HuH-7 (cell line): ENCODE measurements at places on chromosomes 5 and 9.

DNA sequence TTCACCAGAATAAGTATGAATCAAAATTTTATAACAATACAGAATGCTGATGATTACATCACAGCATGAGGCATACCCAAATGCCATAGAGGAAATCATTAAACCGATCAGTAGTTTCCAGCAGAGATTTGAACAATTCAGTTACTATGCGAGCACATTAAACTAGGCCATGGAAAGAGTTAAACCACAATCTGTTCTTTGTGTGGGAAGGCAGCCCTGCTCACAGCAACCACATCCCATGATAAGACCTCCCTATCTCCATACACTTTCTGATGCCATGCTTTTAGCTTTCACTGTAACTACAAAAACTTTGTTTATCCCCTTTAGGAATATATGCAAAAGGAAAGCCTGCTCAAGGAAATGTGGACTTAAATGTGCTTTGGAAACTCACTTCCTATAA, 4.5 kb downstream of the NFIB start:
- no peak for DNase-seq

DNA sequence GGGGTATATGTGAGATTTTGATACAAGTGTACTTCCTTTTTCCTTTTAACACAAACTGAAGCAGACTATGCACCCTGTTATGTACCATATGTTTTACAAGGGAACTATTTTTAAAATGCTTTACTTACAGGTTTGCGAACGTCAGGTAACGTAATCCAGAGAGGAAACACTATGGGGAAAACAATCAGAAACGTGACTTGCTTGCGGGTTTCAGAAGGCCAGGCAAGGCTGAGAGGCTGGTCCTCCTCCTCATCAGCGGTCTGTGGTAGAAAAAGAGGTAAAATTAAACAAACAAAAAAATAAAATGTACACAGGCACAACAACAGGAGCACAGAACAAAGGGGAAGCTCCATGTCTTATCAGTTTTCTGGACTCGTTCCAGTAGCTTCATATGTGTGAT, 141.2 kb downstream of the ACER2 start:
- no peak for DNase-seq

DNA sequence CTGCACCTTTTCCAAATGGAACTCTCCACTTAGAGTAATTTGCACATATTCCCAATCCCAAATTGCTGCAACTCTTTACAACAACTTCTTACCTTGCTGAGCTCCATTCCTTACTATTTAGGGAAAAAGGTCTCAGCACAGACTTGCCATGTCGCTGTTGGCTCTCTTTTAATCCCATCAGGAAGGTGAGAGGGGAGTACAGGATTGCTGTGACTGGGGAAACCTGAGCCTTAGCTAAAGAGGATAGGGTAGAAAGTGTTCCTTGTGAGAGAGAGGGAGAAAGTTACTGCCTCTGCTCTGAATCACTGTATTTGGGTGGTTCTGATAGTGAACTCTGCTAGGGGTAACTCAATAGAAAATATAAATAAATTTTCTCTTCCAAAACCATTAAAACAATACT, 43.7 kb upstream of the GABRA1 start:
- DNase-seq = no peak

DNA sequence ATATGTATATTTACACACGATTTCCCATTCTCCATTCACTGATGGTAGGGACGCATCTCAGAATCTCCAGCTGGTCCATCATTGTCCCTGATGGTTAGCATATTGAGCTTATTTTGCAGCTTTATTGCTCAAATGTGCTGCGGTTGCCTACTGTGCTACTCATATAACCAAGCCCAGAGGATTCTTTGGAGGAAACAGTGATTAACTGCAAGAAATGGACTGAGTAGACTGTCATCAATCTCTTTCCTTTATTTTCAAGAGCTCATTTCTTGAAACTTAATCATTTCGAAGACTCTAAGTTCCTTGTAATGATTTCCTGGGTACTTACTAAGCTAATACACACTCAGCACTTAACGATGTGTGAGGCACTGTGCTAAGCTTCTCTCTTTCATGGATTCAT, 119.0 kb downstream of the MAT2B start:
- DNase-seq = no peak

- no peak for DNase-seq
Observed at GRCh38 chr5:180049185-180049548, 22.4 kb downstream of the RNF130 start.

- DNase-seq = no peak
Observed at GRCh38 chr9:100277166-100277979, 75.4 kb downstream of the TEX10 start.

GRCh38 chr9:98333703-98334582, 78.5 kb upstream of the TBC1D2 start:
- no peak for DNase-seq

DNA sequence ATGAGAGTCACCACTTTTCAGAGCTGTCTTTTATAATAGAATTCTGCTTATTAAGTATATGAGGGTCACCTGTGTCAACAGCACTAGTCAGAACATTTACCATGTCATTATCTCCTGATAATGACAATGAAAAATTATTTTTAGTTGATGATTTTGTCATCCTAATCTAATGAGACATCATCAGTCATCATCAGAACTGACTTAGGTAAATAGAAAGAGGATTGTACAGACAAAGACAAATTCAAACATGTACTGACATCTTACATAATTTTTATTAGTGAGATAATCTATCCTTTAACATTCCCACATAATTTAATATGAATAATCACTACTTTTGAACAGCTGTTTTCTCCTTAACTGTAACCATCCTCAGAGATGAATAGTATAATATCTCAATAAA, 22.6 kb downstream of the CDH9 start:
- DNase-seq = no peak

GRCh38 chr5:1826235-1826980, 25.2 kb downstream of the NDUFS6 start:
- DNase-seq = no peak

GRCh38 chr9:135887021-135887507, 20.3 kb downstream of the CAMSAP1 start:
- DNase-seq = no peak

DNA sequence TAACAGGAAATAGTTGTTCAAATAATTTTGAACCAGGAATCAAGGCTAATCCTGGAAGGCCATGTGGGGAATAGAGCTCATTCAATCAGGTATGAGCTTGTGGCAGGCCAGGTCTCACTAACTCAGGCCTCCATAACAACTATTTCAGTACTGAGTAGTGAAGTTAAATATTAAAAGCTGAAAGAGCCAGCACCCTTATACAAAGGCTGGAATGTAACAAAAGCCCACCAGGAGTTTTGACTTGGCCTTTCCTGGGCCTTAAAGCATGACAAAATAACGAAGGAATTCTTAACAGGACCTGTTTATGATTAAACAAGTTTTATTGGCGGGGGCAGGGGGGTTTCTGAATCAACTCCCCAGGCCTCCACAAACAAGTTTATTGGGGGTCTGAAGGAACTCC, 1146.7 kb downstream of the CDH9 start:
- no peak for DNase-seq

- DNase-seq = no peak
Observed at GRCh38 chr5:117594166-117594565, 1019.5 kb upstream of the SEMA6A start.

- peak; percentile 44 for DNase-seq
Observed at GRCh38 chr5:41270423-41271251, 57.3 kb upstream of the C6 start.

GRCh38 chr5:144142139-144142823, 28.2 kb downstream of the YIPF5 start:
- peak; percentile 22 for DNase-seq

DNA sequence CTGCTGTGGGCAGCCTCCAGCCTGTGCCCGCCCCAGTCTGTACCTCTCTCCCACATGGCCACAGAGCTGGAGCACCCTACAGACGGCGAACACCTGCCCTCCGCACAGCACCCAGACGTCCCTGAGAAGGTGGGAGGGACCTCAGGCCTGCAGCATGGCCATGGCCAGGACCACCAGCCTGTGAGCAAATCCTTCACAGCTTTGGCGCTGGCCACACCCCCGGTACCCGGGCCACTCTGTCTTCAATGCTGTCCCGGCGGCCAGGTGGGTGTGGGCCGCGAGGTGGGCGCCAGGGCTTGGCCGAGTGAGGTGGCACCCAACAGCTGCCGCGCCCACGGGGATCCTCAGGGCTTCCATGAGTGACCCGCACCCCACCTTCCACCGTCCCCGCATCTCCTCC, 18.7 kb downstream of the NOTCH1 start:
- no peak for DNase-seq

GRCh38 chr5:57509501-57510260, 27.1 kb upstream of the ACTBL2 start:
- DNase-seq = no peak

DNA sequence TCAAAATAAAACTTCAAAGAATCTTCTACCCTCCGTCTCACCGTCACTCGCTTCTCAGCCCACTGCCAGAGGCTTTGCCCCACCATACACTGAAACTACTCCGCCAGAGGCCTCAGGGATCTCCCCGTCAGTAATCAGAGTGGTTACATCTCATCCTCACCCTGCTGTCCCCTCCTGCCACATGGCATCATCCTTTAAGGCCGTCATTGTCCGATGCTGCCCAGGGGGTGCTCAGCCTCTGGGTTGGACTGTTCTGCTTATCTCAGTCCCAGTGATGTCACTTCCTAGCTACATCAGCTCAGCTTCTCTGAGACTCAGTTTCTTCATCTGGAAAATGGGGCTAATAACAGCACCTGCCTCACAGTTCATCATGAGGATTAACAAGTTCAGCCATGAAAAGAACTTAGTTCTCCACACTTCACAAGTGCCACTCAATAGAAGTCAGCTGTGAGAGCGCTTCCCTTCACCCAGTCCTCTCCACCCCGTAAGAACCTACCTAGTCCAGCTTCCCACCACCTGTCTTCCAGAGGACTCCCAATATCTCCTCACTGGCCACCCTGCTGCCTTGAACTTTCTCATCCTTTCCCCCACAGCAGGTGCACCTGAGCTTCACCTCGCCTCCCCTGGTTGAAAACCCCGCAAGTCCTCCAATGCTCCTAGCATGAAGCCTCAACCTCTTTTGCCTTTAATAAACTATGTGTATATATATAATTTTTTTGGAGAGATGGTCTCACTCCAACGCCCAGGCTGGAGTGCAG, 2.8 kb upstream of the IL3 start:
- DNase-seq = no peak
